ENCODE measurements at places on chromosomes 7 and 10.

- no peak overlapping the region for H3K27ac ChIP-seq
- H3K36me3 ChIP-seq: no peaks in the 10 kb centered on the region
- no peak overlapping the region for H3K4me3 ChIP-seq
- peaks cover 90% of the 10 kb centered on the region for H3K27me3 ChIP-seq
These were observed 24.7 kb upstream of the TLX1 start for GRCh38 chr10:101106351-101106750.

GRCh38 chr7:35520810-35521625 lies 173.9 kb downstream of the HERPUD2 start:
- H3K36me3 ChIP-seq: no peaks in the 10 kb centered on the region
- H3K27ac ChIP-seq: no peak overlapping the region
- no peak for DNase-seq
- H3K27me3 ChIP-seq: peaks cover 61% of the 10 kb centered on the region

- H3K36me3 ChIP-seq: no peaks in the 10 kb centered on the region
- H3K4me1 ChIP-seq: peaks cover 5% of the 10 kb centered on the region
- DNase-seq: no peak
- H3K27ac ChIP-seq: no peak overlapping the region
These were observed 226.8 kb downstream of the CDC14C start for GRCh38 chr7:49151146-49151545.

DNA sequence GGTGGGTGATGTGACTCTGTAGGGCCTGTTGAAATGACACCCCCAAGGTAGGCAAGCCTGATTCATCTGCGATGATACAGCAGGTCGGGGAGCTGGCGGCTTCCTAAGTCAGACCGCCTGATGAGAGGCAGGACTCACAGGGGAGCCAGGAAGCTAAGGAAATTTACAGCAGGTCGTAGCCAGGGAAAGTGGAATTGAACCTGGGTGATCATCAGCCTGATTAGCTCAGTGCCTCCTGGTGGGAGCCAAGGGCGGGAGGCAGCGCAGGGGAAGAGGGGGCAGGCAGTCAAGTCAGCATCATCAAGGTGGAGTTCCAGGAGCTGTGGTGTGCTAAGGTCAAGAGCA lies 18.5 kb upstream of the TRIM56 start:
- peaks cover 21% of the 10 kb centered on the region for H3K4me1 ChIP-seq
- DNase-seq: no peak

DNA sequence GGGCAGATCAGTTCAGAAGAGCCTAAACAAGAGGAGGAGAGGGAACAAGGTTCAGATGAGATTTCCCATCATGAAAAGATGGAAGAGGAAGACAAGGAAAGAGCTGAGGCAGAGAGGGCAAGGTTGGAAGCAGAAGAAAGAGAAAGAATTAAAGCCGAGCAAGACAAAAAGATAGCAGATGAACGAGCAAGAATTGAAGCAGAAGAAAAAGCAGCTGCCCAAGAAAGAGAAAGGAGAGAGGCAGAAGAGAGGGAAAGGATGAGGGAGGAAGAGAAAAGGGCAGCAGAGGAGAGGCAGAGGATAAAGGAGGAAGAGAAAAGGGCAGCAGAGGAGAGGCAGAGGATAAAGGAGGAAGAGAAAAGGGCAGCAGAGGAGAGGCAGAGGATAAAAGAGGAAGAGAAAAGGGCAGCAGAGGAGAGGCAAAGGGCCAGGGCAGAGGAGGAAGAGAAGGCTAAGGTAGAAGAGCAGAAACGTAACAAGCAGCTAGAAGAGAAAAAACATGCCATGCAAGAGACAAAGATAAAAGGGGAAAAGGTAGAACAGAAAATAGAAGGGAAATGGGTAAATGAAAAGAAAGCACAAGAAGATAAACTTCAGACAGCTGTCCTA lies 52.7 kb upstream of the AGBL3 start:
- DNase-seq: no peak
- H3K27ac ChIP-seq: peak overlapping the region; percentile 62
- peaks cover 73% of the 10 kb centered on the region for H3K36me3 ChIP-seq
- H3K4me3 ChIP-seq: no peak overlapping the region

- DNase-seq: no peak
- H3K27ac ChIP-seq: no peak overlapping the region
- H3K27me3 ChIP-seq: no peaks in the 10 kb centered on the region
- peaks cover 14% of the 10 kb centered on the region for H3K4me1 ChIP-seq
- no peak overlapping the region for H3K4me3 ChIP-seq
These were observed 257.3 kb downstream of the BMPER start for GRCh38 chr7:34162677-34163076.

DNA sequence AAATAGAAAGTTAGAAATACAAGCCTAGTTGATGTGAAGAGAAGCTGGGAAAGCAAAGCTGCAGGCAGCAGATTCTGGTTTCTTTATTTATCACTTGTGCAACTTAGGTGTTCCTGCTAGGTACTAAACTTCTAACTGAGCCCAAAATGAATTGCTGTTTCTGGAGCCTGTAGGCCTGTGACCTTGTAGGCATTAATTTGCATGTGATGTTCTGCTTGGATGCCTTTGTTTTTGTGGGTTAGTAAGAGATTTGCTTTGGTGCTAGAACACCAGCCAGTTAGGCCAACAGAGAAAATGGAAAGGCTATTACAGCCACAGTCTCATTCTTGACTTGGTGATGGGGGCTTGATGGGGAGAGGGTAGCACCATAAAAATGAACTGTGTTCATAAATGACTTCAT lies 370.7 kb downstream of the PPP1R3A start:
- no peaks in the 10 kb centered on the region for H3K4me1 ChIP-seq
- DNase-seq: no peak
- no peaks in the 10 kb centered on the region for H3K27me3 ChIP-seq
- H3K4me3 ChIP-seq: no peak overlapping the region
- no peak overlapping the region for H3K27ac ChIP-seq
- no peaks in the 10 kb centered on the region for H3K36me3 ChIP-seq

- H3K4me1 ChIP-seq: peaks cover 4% of the 10 kb centered on the region
- H3K27ac ChIP-seq: no peak overlapping the region
- H3K4me3 ChIP-seq: no peak overlapping the region
- peaks cover 10% of the 10 kb centered on the region for H3K27me3 ChIP-seq
- H3K36me3 ChIP-seq: no peaks in the 10 kb centered on the region
These were observed 66.6 kb downstream of the PWWP2B start for GRCh38 chr10:132463333-132464255.

DNA sequence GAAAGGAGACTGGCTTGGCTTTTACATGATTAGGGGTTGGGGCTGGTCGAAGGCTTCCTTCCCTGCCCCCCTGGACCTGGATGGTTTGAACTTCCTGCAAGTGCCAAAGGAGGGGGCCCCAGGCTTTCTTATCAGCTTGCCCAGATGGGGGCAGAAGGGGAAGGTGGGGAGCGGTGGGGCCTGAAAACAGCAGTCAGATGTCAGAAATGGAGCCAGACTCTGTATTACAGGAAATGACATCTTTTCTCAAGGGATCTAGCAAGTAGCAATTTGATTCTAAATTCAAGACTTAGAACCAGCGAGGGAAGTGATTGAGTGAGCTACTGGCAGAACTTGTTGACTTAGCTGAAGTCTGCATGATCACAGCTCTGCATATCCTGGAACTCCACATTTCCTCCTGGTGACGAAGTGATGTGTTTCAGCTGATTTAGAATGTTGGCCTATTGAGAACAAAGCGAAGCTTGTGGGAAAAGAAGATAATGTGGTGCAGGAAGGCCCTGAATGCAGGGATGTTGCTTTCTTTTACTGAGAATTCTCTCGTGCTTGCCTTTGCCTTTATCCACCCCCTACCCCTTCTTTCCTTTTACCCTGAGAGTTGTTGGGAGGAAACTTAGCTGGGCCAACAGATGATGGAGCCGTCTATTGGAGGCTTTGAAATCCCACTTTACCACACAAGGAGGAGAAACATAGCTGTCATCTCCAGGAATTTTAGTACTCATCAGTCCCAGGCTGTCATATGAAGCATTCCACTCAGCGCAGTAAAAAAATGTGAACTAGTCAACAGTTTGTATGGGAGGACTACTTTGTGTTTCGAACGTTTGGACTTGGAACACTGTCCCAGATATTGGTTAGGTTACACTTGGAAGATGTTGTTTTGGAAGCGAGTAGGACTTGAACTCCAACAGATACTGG lies 43.2 kb downstream of the CCNY start:
- peak overlapping the region; percentile 33 for H3K4me3 ChIP-seq
- H3K4me1 ChIP-seq: peaks cover 43% of the 10 kb centered on the region
- peak overlapping the region; percentile 81 for H3K27ac ChIP-seq
- H3K36me3 ChIP-seq: peaks cover 8% of the 10 kb centered on the region

DNA sequence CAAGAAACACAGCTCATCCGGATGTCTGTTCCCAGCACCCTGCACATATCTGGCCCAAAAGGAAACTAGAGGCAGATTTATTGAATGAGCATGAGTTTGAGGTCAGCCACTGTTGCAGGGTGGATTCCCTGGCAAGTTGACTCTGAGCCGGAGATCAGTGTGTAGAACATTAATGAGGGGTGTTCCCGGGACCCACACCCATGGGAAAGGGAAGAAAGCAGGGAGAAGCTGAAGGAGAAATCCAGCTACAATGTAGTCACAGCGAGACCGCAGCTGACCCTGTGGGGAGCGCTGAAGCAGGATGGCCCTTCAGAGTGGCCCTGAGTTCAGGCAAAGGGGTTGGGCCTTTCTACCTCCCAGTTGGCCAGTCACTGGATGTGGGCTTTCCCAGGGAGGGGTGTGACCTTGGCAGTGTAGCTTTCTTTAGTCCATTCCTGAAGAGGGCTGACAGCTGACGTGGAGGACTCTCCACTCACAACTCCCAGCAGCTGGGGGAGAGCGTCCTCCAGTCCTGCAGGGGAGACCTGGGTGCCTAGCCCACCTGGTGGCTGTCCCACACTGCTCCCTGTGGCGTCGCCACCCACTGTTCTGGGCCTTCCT lies 324.2 kb upstream of the ZMIZ1 start:
- no peak overlapping the region for H3K4me3 ChIP-seq
- no peak for DNase-seq
- peaks cover 22% of the 10 kb centered on the region for H3K27me3 ChIP-seq

DNA sequence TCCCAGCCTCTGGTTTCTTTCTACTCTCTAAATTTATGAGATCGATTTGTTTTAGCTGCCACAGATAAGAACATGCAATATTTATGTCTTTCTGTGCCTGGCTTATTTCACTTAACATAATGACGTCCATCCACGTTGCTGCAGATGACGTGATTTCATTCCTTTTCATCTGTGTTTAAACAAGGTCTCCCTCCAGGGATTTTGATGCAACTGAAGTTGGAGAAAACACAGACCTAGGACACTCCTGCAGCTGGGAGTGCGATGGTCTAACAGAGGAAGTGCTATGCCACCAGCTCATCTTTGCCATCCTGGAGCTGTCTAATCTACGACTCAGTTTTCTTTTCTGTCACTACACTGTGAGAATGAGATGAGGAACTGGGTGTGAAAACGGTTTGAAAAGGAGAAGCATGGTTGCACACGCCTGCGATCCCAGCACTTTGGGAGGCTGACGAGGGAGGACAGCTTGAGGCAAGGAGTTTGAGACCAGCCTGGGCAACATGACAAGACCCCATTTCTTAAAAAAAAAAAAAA lies 1.5 kb upstream of the KCTD7 start:
- no peak for DNase-seq
- peaks cover 19% of the 10 kb centered on the region for H3K27me3 ChIP-seq
- H3K36me3 ChIP-seq: peaks cover 9% of the 10 kb centered on the region
- H3K4me3 ChIP-seq: peak overlapping the region; percentile 79
- H3K27ac ChIP-seq: no peak overlapping the region
